ENCODE measurements at places on chromosomes 2 and 18.

DNA sequence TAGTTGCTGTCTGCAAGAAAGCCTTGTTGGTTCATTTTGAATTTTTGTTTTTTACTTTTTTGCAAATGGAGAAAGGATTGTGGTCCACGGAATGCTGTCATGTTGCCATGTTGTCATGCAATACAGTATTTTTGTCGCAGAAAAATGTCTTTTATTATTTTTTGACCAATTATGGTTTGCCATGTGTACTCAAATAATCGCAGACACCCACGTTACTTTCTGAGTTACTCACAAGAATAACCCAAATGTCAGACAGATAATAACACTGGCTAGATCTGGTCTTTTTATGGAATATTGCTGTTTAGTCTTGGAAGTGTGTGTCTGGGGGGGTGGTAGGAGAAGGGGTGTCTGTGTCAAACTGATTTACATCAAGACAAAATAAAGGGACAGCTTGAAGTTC, 188.9 kb downstream of the LTBP1 start:
- no peak for DNase-seq

- no peak for DNase-seq
Measured at GRCh38 chr2:223863491-223863890, 26.1 kb upstream of the AP1S3 start.

GRCh38 chr18:64099244-64099643, 49.6 kb downstream of the LINC00305 start:
- DNase-seq = no peak

GRCh38 chr2:66579186-66580126, 144.5 kb downstream of the MEIS1 start:
- no peak for DNase-seq

GRCh38 chr2:25377822-25378421, 36.2 kb upstream of the DNMT3A start:
- no peak for DNase-seq

- no peak for DNase-seq
Measured at GRCh38 chr2:203892207-203892606, 24.6 kb downstream of the CTLA4 start.

GRCh38 chr2:48026865-48027264, 120.6 kb upstream of the FBXO11 start:
- no peak for DNase-seq

DNA sequence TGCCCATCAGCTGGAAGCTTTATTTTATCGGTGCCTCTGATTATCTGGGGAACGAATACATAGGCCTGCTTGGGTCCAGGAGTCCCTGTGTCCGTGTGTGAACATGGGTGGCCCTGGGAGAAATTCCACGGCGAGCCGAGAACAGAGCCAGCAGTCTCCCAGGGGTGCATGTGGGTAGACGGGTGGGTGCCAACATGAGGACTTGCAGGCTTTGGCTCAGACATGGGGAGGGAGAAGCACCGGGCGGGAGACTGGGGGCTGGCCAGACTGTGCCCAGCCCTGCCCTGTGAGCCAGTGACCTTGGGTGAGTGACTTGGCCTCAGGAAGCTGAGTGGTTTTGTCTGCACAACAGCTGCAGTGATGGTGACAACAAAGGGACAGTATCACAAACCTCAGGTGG, 44.2 kb upstream of the SALL3 start:
- no peak for DNase-seq

GRCh38 chr18:24656551-24657443, 196.4 kb downstream of the HRH4 start:
- DNase-seq = no peak

- no peak for DNase-seq
Measured at GRCh38 chr2:238851026-238851425, 3.1 kb downstream of the TWIST2 start.

GRCh38 chr18:47987388-47987699, 56.9 kb upstream of the SMAD2 start:
- no peak for DNase-seq

DNA sequence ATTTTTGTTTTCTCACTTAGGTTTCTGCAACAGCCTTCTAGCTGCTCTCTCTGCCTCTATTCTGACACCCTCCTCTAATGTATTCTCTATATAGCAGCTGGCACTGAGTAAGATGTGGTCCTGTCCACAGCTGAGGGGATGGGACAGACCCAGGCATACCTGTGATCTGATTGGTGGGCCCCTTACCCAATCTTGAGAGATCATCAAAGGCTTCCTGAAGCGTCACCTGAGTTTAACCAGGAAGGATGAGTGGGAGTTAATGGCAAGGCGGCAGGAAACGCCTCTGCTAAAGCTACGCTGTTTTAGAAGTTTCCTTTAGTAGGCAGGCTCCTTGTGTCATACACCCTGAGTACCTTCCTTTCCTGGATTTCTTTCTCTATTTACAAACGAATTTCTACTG, 5.7 kb upstream of the TET3 start:
- DNase-seq = peak; percentile 67

DNA sequence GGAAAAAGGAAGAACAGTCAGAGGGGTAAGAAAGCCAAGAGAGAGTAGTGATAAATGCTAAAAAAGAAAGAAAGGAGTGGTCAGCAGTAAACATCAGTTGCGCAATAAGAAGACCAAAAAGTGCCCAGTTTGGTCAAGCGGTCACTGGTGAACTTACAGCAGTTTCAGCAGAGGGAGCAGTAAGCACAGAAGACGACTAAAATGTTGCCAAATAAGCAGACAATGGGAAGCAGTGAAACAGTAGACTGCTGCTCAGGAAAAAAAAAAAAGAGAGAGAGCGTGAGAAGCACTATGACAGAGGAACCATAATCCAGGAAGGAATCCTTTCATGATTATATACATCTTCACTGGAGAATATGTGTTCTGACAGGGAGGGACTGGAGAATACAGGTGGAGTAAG, 45.8 kb downstream of the DNAJC10 start:
- no peak for DNase-seq

GRCh38 chr2:190649035-190649797, at the start of gene NAB1:
NAB1 (plus strand) TSS chr2:190649083; CDS start chr2:190659177, 10,094 bp downstream.
- peak; percentile 71 for DNase-seq

DNA sequence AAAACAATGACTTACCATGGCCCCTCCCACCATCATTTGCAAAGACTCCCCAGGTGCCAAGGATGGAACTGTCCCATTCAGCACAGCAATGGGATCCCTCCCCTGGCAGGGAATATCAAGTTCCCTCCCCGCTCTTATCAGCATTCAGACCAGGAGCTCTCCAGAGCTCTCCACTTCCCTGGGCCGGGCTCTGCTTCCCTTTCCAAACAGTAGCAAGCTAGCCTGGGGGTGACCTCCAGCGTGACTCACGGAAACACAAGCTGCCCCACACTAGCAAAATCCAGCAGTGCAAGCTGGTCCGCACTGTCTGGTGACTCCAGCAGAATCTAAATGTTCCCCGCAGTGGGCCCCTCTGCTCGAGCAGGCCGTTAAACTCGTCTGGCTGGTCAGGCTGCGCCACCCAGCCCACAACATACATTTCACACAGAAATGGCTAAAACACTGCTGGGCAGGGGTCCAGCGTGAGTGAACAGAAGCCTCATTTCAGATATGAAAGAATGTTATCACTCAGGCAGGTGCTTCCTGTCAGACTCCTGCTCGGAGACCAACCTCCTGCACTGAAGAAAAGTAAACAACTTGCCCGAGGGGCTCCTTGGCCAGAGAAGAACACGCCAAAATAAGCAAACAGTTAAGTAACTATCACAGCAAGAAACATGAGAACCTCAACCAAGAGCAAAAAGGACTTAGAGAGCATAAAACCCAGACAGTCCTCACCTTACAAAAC, 33.9 kb downstream of the STAT1 start:
- no peak for DNase-seq

DNA sequence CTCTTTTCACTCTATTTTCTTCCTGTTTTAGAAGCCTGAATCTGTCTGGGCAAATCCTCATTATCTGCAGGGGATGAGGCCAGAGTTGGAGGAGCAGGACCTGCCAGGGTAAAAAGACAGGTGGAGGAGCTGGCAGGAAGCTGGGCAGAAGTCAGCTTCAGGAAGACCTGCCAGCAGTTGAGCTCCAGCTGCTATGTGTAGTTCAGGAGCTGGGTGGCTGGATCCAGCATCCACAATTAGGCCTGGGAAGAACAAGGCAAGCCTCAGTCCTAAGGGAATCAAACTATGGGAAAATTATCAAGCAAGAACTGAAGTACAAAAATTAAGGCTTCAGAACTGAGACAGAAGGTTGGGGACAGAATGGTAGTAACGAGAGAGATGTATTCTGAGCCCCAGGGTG, 174.0 kb downstream of the MREG start:
- DNase-seq = no peak

DNA sequence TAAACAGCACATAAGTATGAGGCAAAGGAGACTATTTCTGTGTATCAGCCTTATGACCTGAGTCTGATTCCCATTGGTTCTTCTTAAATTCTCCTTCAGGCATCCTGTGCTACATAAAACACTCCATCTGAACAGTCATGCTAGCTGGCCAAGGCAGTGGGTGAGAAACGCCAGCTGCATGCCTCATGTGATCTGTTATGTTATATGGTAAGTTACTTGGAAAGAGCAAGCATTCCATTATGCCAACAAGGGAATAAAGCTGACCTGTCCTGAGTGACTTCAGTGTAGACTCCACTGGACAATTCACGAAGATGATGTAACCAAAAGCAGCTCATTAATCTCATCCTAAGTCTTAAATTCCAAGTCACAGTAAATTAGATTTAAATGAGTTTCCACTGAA, 216.5 kb upstream of the FN1 start:
- DNase-seq = no peak

GRCh38 chr18:11861583-11862288, 10.5 kb downstream of the CHMP1B start:
- no peak for DNase-seq

- DNase-seq = no peak
Measured at GRCh38 chr2:167816874-167817290, 430.5 kb downstream of the STK39 start.

GRCh38 chr2:109615637-109616144, 1.5 kb downstream of the SOWAHC start:
- DNase-seq = no peak

DNA sequence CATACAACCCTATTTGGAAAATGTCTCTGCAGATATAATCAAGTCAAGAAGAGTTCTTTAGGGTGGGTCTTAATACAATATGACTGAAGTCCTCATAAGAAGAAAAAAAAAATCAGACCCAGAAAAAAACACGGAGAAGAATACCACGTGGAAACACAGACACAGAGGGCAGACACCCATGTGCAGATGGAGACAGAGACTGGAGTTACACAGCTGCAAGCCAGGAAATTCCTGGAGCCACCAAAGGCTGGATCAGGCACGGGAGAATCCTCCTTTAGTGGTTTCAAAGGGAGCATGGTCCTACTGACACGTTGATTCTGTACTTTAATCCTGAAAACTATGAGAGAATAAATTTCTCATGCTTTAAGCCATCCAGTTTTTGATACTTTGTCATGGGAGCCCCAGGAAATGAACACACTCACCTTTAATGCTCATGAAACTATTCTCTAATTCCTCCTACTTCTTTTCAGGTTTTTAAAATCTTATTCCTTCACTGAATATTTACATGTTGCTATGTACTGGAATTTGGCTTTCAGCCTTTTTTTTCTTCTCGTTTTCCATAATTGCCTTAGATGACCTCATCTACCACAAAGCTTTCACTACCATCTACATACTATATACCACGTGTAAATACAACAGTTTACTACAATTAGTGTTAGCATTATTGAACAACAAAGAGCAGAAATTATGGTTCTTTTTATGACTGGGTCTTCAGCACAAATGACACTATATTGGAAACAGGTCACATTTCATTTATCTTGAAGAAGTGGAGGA, 529.1 kb downstream of the IRS1 start:
- no peak for DNase-seq

DNA sequence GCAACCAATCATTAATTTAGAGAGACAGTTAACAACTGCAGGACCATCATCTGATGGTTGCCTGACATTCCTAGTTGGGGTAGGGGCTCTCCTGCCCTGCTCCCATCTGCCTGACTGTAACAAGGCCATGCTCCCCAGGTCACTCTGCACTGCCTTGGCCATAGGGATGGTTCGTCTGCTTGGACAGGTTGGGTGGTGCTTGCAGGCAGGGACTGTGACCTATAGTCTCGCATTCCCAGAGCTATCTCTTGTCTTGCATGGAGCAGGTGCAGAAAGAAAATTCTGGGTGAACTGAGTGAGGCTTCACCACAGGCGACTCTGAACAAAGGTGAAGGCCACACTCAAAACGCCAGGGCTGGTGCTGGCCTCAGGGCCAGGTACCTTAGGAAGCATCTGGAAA, 64.7 kb downstream of the EMILIN2 start:
- no peak for DNase-seq

DNA sequence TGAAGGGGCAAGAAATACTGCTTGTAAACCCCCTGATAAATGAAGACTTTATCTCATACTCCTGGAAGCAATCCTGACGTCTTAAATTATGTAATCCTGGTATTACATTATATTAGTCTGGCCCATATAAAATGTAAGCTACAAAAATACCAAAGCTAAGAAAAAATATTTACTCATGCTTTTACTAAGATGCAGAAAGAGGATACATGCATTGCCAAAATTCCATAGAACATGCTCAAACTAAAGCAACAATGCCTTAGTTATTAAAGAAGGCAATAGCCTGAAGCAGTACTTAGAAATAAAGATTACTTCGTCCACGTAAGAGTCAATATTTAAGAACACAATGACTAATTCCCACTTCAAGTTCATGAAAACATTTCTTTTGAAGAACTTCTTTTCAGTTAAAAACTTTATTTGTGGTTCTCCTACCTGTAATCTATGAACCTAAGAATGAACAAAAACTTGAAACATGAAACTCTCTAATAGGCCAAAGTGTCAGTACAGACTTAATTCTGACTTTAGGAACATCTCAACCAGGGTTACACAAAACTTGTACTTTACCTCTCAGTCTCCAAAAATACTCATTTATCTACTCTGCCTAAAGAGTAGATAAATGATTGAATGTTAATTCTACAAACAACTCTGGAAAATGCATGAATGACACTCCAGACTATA, 117.3 kb downstream of the THADA start:
- no peak for DNase-seq

GRCh38 chr2:177343773-177344172, 48.8 kb upstream of the AGPS start:
- DNase-seq = no peak

Measured in GM10248 (cell line).